AG10803 (cell line): ENCODE measurements at places on chromosomes 11 and 22.
A peak's percentile ranks its signal among the peaks of the same experiment; 100 is the strongest.

DNA sequence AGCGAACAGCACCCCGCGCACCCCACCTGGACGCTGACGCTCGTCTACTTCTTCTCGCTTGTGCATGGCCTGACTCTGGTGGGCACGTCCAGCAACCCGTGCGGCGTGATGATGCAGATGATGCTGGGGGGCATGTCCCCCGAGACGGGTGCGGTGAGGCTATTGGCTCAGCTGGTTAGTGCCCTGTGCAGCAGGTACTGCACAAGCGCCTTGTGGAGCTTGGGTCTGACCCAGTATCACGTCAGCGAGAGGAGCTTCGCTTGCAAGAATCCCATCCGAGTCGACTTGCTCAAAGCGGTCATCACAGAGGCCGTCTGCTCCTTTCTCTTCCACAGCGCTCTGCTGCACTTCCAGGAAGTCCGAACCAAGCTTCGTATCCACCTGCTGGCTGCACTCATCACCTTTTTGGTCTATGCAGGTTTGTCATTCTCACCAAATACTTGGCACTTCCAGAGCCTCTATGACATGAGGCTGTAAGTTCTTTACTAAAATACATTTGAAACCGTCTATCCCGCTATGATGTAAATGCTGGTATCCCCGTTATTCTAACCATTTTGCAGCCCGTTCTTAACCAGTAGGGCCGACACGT lies 535 bp downstream of the AQP11 start:
- peak; percentile 24 for DNase-seq

- DNase-seq, result peak; percentile 6
Observed at GRCh38 chr22:38953577-38954413, 3.6 kb upstream of the APOBEC3A start.

- DNase-seq, result peak; percentile 91
Observed at GRCh38 chr11:46050003-46050461, 71.2 kb downstream of the PHF21A start.

- no peak for DNase-seq
Observed at GRCh38 chr11:40170078-40170477, 1289.4 kb downstream of the LRRC4C start.

GRCh38 chr11:34335331-34335730 lies 22.5 kb downstream of the ABTB2 start:
- DNase-seq, result no peak

DNA sequence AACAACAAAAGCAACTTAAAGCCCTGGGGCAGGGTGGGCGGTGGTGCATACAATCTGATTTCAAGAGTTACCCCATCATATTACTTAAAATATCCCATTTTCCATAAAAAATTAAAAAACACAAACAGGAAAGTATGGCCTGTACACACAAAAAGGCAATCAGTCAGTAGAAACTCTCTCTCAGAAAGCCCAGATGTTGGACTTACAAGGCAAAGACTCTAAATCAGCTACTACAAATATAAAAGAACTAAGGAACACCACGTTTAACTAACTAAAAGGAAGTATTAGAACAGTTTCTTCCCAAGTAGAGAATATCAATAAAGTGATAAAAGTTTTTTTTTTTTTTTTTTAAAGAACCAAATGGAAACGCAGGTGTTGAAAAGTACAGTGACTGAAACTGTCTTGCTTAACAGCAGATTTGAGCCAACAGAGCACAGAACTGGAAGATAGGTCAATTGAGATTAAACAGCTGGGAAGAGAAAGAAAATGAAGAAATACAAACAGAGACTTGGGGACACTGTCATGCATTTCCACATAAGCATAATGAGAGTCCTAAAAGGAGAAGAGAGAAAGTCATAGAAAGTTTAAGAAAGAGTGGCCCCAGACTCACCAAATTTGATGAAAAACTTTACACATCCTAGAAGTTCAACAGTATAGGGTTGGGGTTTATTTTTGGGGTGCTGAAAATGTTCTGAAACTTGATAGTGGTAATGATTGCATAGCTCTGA lies 8.6 kb downstream of the SC5D start:
- DNase-seq, result no peak

GRCh38 chr11:8328231-8328794 lies 64.6 kb upstream of the LMO1 start:
- no peak for DNase-seq

- no peak for DNase-seq
Observed at GRCh38 chr22:47599753-47600152, 837.3 kb downstream of the TBC1D22A start.

DNA sequence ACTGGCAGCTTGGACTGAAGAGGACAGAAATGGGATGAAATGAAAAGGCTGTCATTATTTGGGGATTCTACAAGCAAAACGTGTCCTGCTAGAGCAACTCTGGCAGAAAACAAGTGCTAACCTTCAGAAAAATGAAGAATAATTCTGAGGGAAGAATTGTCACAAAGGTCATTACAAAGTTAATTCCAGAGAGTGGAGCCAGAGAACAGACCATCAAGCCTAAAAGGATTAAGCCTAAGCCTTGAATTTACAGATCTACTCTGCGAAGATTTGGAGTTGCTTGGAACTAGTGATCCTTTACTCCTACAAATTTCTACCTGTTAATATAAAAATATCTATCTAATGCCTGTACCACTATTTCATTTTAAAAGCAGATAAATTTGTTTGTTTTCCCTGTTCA lies 1077.3 kb upstream of the CNTN5 start:
- DNase-seq, result no peak

DNA sequence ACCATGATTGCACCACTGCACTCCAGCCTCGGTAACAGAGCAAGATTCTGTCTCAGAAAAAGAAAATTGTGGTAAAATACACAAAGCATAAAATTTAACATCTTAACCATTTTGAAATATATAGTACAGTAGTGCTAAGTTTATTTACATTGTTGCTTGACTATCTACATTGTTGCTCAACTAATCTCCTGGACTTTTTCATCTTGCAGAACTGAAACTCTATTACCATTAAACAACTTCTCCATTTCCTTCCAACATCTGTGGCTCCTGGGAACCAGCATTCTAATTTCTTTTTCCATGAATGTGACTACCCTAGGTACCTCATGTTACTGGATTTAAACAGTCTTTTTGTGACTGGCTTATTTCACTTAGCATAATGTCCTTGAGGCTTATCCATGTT lies 13.5 kb upstream of the VWA5A start:
- no peak for DNase-seq

DNA sequence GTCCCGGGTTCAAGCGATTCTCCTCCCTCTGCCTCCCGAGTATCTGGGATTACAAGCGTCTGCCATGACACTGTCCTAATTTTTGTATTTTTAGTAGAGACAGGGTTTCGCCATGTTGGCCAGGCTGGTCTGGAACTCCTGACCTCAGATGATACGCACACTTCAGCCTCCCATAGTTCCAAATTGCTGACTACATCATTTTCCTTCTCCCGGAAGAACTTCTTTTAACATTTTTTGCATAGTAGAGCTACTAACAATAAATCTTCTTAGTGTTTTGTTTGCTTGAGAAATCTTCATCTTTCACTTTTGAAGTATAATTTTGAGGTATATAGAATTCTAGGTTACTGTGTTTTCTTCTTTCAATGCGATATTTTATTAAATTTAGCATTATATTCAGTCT lies 1415.1 kb upstream of the RAG2 start:
- no peak for DNase-seq

GRCh38 chr22:49986325-49986724 lies 25.8 kb downstream of the PIM3 start:
- DNase-seq, result no peak

- DNase-seq, result no peak
Observed at GRCh38 chr11:61745781-61746441, 6.5 kb upstream of the MYRF start.

DNA sequence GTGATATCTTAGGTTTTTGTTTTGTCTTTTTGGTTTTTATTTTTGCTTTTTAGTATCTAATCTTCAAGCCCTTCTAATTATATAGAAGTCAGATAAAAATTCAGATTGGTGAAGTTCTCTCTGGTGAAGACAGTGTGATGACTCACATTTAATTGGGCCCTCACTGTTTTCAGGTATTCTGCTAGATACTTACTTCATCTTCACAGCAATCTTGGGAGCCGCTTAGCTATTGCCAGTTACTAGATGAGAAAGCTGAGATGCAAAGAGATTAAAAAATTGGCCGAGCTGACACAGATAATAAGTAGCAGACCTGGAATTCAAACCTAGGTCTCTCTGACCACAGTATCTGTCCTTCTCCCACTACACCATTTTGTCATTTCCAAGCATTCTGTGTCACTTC lies 75.0 kb downstream of the PPP2R1B start:
- no peak for DNase-seq

DNA sequence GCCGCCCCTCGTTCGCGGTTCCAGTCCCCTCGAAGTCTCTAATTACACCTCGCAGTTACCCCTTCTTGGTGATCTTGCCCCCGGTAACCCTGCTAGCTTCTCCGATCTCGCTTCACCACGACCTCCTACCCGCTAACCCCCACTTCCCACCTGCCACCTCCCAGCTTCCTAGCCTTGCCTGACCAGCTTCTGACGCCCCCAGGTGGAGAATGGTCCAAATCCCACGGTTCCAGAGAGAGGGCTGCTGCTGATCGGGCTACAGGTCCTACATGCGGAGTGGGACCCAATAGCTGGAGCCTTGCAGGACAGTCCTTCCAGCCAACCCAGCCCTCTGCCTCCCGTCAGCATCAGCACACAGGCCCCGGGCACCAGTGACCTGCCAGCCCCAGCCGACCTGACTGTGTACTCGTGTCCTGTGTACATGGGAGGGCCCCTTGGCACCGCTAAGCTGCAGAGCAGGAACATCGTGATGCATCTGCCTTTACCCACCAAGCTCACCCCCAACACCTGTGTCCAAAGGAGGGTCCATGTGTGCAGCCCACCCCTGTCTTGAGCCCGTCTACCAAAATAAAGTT lies 31.9 kb downstream of the RRP8 start:
- no peak for DNase-seq

DNA sequence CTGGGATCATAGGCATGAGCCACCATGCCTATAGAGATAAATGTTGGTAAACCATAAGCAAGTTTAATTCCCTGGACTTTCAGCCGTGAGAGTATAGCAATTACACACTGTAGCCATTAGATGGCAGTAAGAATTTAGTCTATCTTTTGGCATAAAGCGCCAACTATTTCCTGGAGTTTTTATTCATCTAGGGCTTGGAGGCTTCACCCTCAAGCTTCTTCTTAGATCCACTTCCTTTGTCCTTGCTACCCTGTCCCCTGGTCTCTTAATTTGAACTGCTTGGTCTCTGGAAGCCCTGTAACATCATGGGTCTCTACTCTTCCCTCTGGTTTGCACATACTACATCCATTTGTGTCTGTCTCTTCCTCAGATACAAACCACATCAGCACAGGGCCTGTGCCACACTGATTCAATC lies 38.2 kb downstream of the OR10A6 start:
- DNase-seq, result peak; percentile 70

DNA sequence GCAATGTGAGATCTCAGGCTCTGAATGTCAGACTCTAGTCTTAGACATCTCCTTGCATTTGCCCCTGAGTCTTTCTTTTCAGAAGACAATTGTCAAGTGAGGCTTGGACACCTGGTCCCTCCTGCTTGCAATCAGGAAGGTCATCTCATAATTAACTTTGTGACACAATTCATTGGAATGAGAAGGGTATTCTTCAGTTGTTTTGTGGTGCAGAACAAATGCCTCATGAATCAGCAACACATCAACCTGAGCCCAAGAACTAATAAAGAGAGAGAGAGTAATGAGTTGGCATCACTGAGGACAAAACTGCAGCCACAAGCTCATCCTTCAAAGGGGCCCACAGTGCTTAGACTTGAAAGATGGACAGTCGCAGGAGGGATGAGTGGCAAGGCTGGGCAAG lies 375.8 kb downstream of the INSC start:
- DNase-seq, result no peak

- DNase-seq, result peak; percentile 39
Observed at GRCh38 chr11:125494974-125495725, 915 bp downstream of the FEZ1 start.

- peak; percentile 88 for DNase-seq
Observed at GRCh38 chr11:124798991-124799347, 1.2 kb downstream of the MSANTD2 start.

GRCh38 chr22:38799265-38800002 lies 5.5 kb upstream of the DNAL4 start:
- DNase-seq, result peak; percentile 76

GRCh38 chr22:17589810-17590375 lies 26.6 kb downstream of the SLC25A18 start:
- DNase-seq, result no peak
